ENCODE measurements at places on chromosomes 6 and 20. TPM values are rescaled to one million over a fixed set of nuclear protein-coding genes. Genes with fewer than 3 reads are reported as not detected.
A peak's percentile ranks its signal among the peaks of the same experiment; 100 is the strongest.

WASF1 gene
- total RNA-seq: 26.2 TPM

FLOT1 gene
- total RNA-seq: 88.1 TPM

GATA5 gene
- not detected for total RNA-seq

TCF21 gene
- total RNA-seq: not detected

B3GALT4 gene
- 6.3 TPM for total RNA-seq

RBL1 gene
- total RNA-seq: 6.7 TPM

FAM209A gene
- total RNA-seq: 0.42 TPM

HTR1B gene
- 11.4 TPM for total RNA-seq

DNAH8 gene
- 0.21 TPM for total RNA-seq

LAMP5 gene
- 0.86 TPM for total RNA-seq

MTCH1 gene
- 180 TPM for total RNA-seq

TCFL5 gene
- 12.2 TPM for total RNA-seq

GSTA1 gene
- total RNA-seq: not detected

KCNQ5 gene
- total RNA-seq: 5.5 TPM

HLA-DQB2 gene
- not detected for total RNA-seq

SLC22A16 gene
- total RNA-seq: not detected

PRL gene
- total RNA-seq: not detected

RRAGD gene
- 4.5 TPM for total RNA-seq

DNA sequence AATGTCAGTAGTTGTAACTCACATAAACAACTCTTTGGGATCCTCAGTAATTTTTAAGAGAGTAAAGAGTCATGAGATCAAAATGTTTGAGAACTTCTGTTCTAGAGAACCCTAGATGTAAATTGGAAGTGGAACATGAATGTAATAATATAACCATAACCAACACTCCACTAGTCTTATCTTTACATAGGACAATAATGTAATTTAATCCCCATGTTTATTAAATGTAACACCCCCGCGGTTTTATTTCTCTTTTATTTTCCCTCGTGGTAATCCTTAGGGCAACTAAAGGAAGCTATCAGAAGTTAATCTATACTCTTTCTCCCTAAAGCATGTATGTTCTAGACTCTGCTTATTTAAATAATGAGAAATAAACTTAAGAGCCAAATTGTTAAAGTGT is 54.4 kb downstream of the ZNF292 start:
- DNase-seq: no peak

GRCh38 chr20:62002882-62003480 is 62.7 kb downstream of the TAF4 start:
- no peak for DNase-seq

GRCh38 chr20:33864324-33864963 is 53.3 kb downstream of the CHMP4B start:
- no peak for DNase-seq

GRCh38 chr6:70166088-70166958 is 136.6 kb downstream of the COL9A1 start:
- no peak for DNase-seq

- no peak for DNase-seq
Observed at GRCh38 chr20:36645353-36645752, 643 bp downstream of the SLA2 start.

DNA sequence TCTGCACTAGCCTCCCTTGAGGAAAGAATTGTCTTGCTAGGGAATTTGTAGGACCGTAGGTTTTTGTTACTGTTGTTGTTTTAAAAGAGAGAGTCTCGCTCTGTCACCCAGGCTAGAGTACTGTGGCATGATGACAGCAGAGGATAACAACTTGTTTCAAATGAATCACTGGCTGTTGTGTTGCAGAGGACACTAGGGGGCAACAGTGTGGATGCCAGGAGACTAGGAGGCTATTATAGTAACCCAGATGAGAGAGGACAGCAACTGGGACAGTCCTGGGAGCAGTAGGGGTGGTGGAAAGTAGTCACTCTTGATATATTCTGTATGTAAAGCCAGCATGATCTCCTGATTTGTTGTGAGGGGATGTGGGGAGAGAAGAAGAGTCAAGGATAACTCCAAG is 41.8 kb upstream of the LAMA4 start:
- DNase-seq: no peak

GRCh38 chr6:154445417-154445816 is 65.1 kb downstream of the CNKSR3 start:
- no peak for DNase-seq

DNA sequence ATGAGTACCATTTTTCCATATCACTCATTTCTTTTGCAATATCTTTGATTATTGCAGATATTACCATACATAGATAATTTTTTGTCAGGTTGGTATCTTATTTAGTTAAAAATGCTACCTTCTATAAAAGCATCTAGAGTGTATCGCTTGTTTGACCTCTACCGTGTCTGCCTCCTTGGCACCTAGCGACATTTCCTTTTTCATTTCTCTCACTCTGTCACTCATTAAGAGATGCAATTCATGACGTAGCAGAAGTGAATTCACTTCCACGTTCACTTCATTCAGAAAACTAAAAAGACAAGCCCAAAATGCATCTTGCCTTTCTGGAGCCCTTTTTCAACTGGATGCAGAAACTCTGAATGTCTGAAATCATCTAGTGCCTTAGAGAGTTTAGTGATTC is 172.9 kb downstream of the MMS22L start:
- no peak for DNase-seq

- DNase-seq: no peak
Observed at GRCh38 chr6:125009578-125009977, 47.3 kb downstream of the RNF217 start.

DNA sequence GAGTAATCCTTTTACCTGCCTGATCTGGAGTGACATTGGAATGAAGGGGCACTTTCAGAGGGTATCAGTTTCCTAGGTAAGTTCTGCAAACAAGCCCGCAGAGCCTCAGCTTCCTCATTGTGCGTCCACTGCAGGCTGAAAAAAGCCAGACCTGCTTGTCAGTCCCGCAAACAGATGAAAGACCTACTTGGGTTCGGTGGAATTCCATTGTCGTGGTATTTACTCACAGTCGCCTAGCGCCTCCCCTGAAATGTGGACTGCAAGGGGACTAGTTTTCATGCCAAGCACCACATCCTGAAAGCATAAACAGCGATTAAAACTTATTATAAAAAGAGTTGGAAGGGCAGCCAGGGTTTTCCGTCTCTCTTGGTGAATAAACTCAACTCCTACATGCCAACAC is 121.5 kb downstream of the PAX1 start:
- no peak for DNase-seq

- DNase-seq: no peak
Observed at GRCh38 chr6:144932621-144933020, 647.5 kb downstream of the UTRN start.

GRCh38 chr6:42314571-42315258 is 97.1 kb upstream of the MRPS10 start:
- DNase-seq: no peak

- DNase-seq: no peak
Observed at GRCh38 chr20:40279390-40279789, 409.6 kb downstream of the MAFB start.

DNA sequence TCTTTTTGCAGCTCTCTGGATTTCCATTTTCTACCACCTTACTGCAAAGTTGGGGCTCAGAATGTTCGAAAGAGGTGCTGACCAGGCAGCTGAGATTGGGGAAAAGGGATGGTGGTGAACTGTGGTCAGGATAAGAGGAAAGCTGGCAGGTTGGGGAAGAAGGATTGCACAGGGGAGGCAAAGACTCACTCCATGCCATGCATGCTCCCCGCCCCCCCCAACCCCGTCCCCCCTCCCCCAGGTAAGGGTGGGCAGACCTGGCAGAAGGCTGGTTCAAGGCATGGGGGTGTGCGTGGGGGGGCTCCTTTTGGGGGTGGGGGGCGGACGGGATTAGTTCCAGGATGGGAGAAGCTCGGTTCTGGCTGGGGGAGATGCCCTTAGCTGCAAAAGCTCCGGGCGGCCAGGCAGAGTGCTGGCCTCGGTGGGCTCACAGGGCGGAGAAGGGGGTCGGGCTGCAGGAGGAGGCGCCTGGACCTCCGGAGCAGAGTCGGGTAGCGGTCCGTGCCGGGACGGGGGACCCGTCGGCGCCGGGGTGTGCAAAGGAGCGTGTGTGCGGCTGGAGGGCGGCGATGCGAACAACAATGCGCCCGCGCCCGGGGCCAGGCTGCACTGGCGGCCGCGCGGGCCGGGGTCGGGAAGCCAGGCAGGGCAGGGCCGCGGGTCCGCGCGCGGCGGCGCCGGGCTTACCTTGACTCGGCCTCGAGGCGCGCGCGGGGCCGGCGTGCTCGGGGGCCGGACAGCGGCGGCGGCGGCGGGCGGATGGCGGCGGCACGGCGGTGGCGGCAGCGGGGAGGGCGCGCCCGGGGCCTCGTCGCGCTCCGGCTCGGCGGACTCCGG is 880 bp downstream of the ADNP start:
- DNase-seq: no peak

DNA sequence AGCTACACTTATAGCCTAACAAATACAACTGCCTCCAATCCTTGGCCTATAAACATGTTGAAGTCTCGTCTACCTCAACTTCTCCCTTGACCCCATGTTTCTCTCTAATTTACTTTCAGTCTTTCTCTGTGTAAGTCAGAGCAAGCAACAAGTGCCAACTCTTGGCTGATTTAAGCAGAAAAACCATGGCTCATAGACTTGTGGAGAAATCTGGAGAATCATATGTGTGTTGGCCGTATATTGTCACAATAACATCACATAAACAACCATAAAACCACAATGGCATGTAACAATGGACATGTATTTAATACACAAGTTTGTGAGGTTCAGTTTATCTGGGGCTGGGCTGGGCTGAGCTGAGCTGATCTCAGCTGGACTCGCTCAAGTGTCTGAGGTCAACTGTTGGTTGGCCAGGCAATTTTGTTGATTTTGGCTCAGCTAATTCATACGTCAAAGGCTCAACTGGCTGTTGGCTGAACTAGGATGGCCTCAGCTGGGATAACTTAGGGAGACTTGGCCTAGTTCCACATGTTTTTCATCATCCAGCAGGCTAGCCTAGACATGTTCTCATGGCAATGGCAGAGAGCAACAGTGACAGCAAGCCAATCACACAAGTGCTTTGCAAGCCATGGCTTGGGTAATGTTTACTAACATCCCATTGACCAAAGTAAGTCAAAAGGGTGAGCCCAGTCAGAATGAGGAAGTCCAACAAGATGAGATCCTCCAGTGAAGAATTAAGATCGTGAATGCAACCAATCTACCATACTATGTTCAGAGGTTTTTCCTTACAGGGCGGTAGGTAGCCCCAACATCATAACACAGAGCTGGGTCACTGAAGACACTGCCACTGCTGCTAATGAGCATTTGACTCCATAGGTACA is 12.9 kb upstream of the TBC1D22B start:
- DNase-seq: peak; percentile 92

DNA sequence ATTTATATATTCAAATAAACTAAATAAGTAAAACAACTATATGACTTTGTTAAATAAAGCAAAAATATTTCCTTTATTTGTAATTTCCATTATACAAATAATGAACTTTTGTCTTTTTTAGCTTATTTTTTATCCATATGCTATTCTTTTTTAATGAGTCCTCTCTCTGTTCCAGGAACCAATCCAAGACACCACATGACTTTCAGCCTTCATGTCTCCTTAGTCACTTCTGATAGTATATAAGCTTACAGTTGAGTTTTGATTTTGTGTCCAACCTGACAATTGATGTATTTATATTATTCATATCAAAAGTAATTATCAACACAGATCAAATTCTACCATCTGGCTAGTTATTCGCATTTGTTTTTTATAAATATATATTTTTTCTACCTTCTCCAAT is 582.3 kb upstream of the GJE1 start:
- no peak for DNase-seq

- DNase-seq: no peak
Observed at GRCh38 chr20:50893620-50894019, 37.6 kb downstream of the ADNP start.

DNA sequence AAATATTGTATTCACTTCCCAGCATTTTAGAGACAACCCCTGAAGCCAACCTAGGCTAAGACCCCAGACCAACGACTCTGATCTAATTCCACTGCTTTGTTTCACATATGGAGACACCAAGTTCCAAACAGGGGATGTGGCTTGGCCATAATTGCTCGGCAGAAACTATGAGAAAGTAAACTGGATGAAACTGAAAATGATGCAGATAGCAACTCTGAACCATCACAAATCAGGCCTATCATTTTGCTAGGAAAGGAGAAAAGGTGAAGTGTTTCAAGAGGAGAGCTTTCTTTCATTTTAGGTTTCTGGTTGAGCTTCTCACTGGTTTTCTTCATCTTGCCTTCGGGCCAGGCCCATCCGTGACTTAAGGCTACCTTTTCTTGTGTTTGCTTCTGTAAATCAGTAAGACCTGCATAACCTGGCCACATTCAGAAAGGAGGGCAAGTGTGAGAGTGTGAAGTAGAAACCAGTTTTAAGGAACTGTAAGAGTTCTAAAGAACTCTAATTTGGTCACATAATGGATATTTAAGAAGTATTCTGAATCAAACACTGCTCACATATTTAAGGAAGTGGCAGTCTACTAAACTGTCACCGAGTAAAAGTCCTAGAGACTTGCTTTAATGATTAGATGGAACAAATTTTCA is 105.8 kb downstream of the BACH2 start:
- DNase-seq: no peak

- no peak for DNase-seq
Observed at GRCh38 chr6:98904096-98904495, 43.6 kb downstream of the FBXL4 start.

GRCh38 chr6:125994670-125995488 is 8.5 kb downstream of the TRMT11 start:
- DNase-seq: no peak

DNA sequence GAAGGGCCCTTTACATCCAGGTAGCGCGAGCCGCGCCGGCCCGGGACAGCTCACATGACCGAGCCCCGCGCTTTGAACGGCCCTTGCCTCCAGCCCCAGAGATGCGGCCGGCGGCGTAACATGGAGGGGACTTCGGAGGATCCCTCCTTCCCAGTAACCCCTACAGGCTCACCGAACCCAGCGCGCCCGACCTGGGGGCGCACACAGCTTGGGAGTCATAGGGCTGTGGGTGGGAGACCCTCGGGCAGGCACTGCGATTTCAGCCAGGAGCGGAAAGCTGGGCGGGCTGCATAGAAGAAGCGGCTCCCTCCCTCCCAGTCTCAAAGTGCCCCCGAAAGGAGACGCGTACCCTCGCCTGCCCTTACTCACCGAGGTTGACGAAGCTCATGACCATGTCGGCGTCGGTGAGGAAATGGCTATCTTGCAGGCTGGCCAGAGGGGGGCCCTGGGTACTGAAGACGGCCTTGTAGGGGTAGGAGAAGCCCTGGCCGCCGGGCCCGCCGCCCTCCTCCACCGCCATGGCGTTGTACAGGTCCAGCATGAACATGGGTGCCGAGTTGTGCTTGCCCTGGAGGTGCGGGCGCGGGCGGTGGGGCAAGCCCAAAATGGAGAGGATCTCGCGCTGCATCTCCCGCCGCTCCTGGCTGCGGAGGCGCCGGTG is 975 bp downstream of the BMP7 start:
- DNase-seq: no peak

GRCh38 chr6:109477725-109478124 is 5.3 kb downstream of the ZBTB24 start:
- no peak for DNase-seq
